Right lung (tissue), 10 donors: ENCODE measurements at places on chromosomes 1 and 21. TPM values are rescaled to one million over a fixed set of nuclear protein-coding genes. Genes with fewer than 3 reads are reported as not detected.

Gene PRCC
- polyA plus RNA-seq, result 99.3 TPM

Gene ACTA1
- 0.40 TPM for polyA plus RNA-seq

Gene DCDC2B
- polyA plus RNA-seq, result 3.1 TPM

Gene CELA2A
- polyA plus RNA-seq, result 0.24 TPM

Gene AUNIP
- polyA plus RNA-seq, result 2.4 TPM

Gene IL23R
- polyA plus RNA-seq, result 0.06 TPM

Gene ZNF593OS
- polyA plus RNA-seq, result 0.75 TPM

Gene TSACC
- polyA plus RNA-seq, result 0.99 TPM

Gene S100A7
- not detected for polyA plus RNA-seq

Gene BARHL2
- polyA plus RNA-seq, result not detected

Gene KIF2C
- 16.2 TPM for polyA plus RNA-seq

Gene CGN
- 49.9 TPM for polyA plus RNA-seq

Gene LEFTY2
- 1.4 TPM for polyA plus RNA-seq

Gene ORC1
- 8.0 TPM for polyA plus RNA-seq
